ENCODE measurements at places on chromosomes 2 and 18. TPM values are rescaled to one million over a fixed set of nuclear protein-coding genes. Genes with fewer than 3 reads are reported as not detected.

Gene SLC39A6
- 99.2 TPM for polyA plus RNA-seq

Gene SCYGR4
- polyA plus RNA-seq: not detected

DNA sequence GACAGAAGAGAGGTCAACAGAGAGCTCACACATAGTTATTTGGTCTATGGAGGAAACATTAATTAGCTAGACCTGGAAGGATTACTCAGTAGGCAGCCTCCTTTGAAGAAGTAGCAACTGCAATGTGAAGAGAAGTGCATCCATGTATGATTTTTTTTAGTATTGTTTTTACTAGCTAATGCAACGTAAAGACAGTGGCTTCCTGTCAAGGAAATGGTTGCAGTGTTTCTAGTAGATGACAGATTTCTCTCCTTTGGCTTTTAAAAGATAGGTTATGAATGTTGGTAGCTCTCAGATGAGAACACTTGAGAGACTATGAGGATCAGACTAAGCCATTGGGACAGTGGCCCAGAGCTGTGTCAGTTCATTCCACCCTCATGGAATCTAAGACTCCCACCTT, 175.8 kb downstream of the AGPS start:
- DNase-seq: no peak

Gene ANKZF1
- 30.0 TPM for polyA plus RNA-seq

GRCh38 chr2:216698895-216699294, 3.5 kb upstream of the IGFBP5 start:
- no peak for DNase-seq

- no peak for DNase-seq
Observed at GRCh38 chr2:225011585-225011984, 30.7 kb downstream of the DOCK10 start.

Gene AQP12A
- not detected for polyA plus RNA-seq

GRCh38 chr2:146312899-146313298, 1531.9 kb upstream of the ACVR2A start:
- no peak for DNase-seq

DNA sequence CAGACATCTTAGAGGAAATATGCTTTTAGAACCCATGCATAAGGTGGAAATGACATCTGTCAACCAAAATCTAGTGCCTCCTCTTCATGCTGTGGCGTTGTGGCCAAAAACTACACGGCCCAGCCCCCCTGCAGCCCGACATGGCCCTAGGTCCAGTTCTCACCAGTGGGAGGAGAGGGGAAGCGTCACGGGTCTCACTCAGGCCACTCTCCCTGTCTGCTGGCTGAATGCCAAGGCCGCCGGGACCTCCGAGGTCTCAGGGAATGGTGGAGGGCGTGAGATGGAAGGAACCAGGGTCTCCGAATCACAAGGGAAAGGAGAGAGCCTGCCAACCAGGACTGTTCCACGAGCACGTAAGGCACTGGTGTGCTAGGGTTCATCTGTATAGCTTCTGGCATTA, 361.0 kb downstream of the ANAPC1 start:
- no peak for DNase-seq

GRCh38 chr18:24115628-24116027, 23.2 kb upstream of the CABYR start:
- no peak for DNase-seq

DNA sequence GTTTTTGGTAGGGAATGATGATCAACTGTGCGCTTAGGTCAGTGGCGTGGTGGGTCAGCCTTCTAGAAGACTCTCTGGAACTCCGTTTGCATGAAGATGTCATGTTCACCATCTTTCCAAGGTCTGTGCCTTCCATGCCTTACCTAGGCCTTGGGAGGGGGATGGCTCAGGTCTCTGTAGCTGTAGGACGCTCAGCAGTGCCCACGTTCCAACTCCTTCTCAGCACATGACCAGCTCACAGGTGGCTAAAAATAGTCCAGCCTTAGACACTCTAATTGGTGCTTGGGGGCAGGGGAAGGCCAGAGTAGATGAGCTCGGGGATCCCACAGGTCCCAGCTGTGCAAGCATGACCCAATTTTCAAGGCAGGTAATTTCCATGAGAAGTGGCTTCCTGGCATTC, 42.3 kb upstream of the TEX51 start:
- DNase-seq: no peak

- no peak for DNase-seq
Observed at GRCh38 chr2:145410086-145410485, 890.2 kb upstream of the ZEB2 start.

GRCh38 chr2:19116918-19117317, 241.5 kb downstream of the OSR1 start:
- DNase-seq: no peak

DNA sequence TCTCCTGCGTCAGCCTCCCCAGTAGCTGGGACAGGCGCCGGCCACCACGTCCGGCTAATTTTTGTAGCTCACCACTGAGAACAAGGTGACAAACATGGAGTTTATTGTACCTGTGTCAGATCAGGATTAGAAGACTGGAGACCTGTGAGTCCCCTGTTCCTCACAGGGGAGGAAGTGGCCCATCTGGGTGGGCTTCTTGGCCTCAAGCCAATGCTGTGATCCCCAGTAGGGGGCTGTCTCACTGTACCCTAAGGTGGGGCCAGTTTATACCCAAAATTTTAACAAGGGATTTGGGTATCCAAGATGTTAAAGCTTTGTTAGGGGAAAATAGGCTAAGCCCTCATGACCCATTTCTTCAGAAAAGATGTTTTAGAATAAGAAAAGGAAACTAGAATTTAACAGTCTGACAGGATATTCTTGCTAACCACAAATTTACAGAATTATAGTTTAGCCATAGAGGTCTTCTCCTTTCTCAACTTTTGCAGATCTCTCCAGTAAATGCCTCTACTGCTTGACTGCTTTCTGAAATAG, 16.3 kb downstream of the PCBP1 start:
- no peak for DNase-seq

DNA sequence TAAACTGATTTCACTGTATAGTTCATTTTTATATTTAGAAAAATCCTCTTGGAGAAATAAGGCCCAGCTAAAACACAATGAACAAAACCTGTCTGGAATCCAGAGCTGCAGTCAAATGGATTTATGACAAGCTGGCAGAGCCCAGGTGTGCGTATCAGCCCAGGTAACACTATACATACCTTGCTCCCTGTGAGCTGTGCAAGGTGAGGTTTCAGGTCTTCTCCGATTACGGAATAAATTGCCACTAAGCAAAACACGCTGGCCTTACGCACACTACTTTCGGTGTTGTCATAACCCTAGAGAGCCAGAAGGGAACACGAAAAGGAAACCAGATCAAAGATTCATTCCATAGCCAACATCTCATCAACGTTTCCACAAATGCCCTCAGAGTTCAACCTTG, 61.9 kb upstream of the TFCP2L1 start:
- DNase-seq: no peak

Gene LMAN2L
- polyA plus RNA-seq: 29.6 TPM

DNA sequence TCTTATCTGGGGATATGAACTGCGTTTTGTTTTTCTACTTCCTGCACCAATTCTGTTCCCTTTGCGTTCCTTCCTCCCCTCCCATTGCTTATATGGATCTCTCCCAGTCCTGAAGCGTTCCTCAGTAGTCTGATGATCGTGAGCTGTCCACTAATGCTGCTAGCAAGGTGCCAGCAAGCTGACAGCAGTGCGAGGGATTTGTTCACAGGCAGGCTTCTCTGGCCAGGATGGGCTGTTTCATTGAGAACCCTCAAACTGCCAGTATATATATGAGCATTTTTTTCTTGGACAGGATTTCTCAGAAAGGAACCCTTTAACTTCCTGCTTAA, 40.1 kb downstream of the GTF3C3 start:
- DNase-seq: no peak

DNA sequence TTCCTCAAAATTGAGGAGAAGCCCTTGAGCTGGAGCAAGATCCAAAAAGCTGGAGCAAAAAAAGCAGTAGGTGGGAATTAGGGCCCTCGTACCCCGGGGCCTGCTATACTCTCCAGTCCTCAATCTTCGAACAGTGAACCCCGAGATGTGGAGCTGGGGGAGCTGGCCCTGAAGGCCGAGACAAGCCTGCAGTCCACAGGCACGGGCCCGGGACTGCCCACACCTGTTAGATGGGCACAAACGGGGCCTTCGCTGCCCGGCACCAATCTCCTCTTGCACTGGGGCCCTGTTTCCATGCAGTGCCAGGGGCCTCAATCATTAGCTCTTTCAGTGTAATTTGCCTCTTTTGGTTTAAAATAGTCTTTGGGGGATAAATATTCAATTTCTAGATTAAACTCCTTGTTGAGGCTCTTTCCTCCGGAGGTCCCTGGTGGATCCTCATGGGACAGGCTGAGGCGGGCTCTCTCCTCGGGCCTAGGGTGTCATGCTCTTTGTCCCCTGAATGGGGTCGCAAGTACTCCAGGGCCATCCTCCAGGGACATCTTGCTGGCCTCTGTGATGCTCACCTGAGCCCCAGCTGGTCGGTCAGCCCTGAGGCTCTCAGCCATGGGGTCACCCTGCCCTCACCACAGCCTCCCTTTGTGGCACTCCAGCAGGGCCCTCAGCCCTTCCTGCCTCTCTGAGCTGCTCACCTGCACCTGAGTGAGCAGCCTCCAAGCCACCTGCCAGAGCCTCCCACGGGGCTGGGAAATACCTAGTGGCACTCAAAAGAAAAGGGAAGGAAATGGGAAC, 223.6 kb downstream of the ALPK2 start:
- DNase-seq: no peak

Gene ADRA2B
- polyA plus RNA-seq: not detected

GRCh38 chr2:112480530-112481049, 1.4 kb upstream of the TTL start:
- no peak for DNase-seq

DNA sequence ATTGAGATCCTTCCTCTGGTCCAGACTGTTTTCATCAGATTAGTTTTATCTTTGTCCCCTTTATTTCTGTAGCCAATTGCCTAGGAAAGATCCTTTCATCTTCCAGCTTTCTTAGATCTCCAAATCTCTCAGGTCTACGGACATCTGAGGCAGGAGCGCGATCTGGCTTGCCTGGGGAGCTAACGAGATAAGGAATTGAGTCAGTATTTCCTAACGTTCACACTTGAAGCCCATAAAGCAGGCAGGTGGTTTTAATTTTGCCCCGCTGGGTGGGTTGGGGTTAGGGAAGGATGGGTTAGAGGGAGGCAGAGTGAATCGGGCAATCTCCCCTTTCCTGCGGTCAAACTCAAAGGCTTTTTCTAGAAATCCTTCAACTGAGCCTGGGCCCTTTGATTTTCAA, 727 bp upstream of the TTLL4 start:
- no peak for DNase-seq

Measured in BJ (cell line).